SK-N-SH (cell line): ENCODE measurements at places on chromosomes 16 and 17. TPM values are rescaled to one million over a fixed set of nuclear protein-coding genes. Genes with fewer than 3 reads are reported as not detected.

The HBA2 gene
- polyA plus RNA-seq: not detected in 2 replicates

GRCh38 chr17:81311946-81312345 is 16.8 kb upstream of the SLC38A10 start:
- no peaks in the 10 kb centered on the region for H3K36me3 ChIP-seq
- no peak for DNase-seq
- H3K27ac ChIP-seq: peak overlapping the region; percentile 99
- peaks cover 6% of the 10 kb centered on the region; the same call in 1 of the 2 replicates for H3K27me3 ChIP-seq
- H3K4me3 ChIP-seq: no peak overlapping the region

- DNase-seq: no peak
- H3K27ac ChIP-seq: no peak overlapping the region
- H3K4me1 ChIP-seq: no peaks in the 10 kb centered on the region
Measured at GRCh38 chr16:61555718-61556441, 480.4 kb downstream of the CDH8 start.

The NGFR gene
- 0.44 and 0.76 TPM in 2 replicates for polyA plus RNA-seq

The NUDT7 gene
- polyA plus RNA-seq: 11.4 and 14.9 TPM in 2 replicates

GRCh38 chr16:56279132-56279531 is 87.8 kb downstream of the GNAO1 start:
- no peaks in the 10 kb centered on the region for H3K36me3 ChIP-seq
- peaks cover 27% of the 10 kb centered on the region; the same call in 1 of the 2 replicates for H3K4me1 ChIP-seq
- H3K4me3 ChIP-seq: no peak overlapping the region
- H3K27me3 ChIP-seq: no peaks in the 10 kb centered on the region
- H3K27ac ChIP-seq: no peak overlapping the region

DNA sequence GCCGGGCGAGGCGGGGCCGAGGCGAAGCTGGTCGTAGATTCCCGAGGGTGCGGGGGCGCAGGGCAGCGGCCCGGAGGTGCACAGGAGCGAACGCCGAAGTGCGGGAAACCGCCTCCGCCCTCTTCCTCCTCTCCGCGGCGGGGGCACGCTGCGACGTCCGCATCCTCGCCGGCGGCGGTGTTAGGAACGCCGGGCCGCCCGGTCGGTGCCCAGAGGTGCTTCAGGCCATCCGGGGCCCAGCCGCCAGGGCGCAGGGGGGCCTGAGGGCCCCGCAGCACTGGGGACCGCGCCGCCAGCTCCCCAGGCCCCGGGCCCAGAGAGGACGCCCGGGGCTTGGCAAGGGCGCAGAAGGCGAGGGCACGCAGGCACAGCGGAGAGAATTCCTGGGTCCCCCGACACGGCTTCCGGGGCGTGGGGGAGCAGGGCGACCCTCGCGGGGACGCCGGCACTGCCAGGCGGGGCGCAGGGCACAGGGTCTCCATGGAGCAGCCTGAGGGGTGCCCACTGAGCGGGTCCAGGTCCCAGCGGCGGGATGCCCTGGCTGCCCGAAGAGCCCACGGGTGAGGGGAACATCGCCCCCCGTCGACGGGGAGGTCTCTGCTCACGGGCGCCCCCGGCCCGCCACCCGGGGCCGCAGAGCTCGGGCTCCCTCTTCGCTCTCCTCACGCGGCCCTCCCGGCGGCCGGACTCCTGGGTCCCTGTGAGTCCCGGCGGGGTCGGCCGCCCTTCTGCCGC is 576 bp downstream of the EPOP start:
- H3K4me1 ChIP-seq: peaks cover 19% of the 10 kb centered on the region; the same call in 1 of the 2 replicates
- H3K27ac ChIP-seq: no peak overlapping the region
- no peaks in the 10 kb centered on the region for H3K27me3 ChIP-seq
- no peaks in the 10 kb centered on the region for H3K36me3 ChIP-seq
- peak overlapping the region; percentile 71 for H3K4me3 ChIP-seq

DNA sequence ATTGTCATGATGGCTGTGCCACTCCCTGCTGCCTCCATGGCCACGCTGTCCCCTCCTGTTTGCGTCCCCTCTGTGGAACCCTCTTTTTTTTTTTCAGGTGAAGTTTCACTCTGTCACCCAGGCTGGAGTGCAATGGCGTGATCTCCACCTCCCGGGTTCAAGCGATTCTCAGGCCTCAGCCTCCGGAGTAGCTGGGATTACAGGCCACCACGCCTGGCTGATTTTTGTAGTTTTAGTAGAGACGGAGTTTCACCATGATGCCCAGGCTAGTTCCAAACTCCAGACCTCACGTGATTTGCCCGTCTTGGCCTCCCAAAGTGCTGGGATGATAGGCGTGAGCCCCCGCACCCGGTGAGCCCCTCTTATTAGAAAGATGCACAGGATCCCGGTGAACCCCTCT is 11.0 kb upstream of the UBE2I start:
- H3K27ac ChIP-seq: no peak overlapping the region
- no peaks in the 10 kb centered on the region for H3K4me1 ChIP-seq
- no peak for DNase-seq

GRCh38 chr17:17990282-17990681 is 17.6 kb downstream of the DRC3 start:
- peaks cover 18% of the 10 kb centered on the region; the same call in 1 of the 2 replicates for H3K4me1 ChIP-seq
- no peaks in the 10 kb centered on the region for H3K27me3 ChIP-seq
- H3K27ac ChIP-seq: peak overlapping the region; percentile 82
- H3K4me3 ChIP-seq: no peak overlapping the region
- no peak for DNase-seq

The CAMKK1 gene
- 6.8 and 8.1 TPM in 2 replicates for polyA plus RNA-seq

- H3K27ac ChIP-seq: no peak overlapping the region
- H3K4me1 ChIP-seq: peaks cover 15% of the 10 kb centered on the region; the same call in 1 of the 2 replicates
- no peaks in the 10 kb centered on the region for H3K36me3 ChIP-seq
- H3K4me3 ChIP-seq: no peak overlapping the region
Measured at GRCh38 chr17:8019665-8020650, 17.5 kb downstream of the GUCY2D start.
